ENCODE measurements at places on chromosomes 4 and X. TPM values are rescaled to one million over a fixed set of nuclear protein-coding genes. Genes with fewer than 3 reads are reported as not detected.

The MAPK10 gene
- total RNA-seq = 0.17 TPM

The MAGEE1 gene
- total RNA-seq = 1.5 TPM

The S100P gene
- total RNA-seq = not detected

The RPGR gene
- 6.8 TPM for total RNA-seq

The C4orf50 gene
- total RNA-seq = not detected

The LUZP4 gene
- not detected for total RNA-seq

The TMEM271 gene
- total RNA-seq = not detected

DNA sequence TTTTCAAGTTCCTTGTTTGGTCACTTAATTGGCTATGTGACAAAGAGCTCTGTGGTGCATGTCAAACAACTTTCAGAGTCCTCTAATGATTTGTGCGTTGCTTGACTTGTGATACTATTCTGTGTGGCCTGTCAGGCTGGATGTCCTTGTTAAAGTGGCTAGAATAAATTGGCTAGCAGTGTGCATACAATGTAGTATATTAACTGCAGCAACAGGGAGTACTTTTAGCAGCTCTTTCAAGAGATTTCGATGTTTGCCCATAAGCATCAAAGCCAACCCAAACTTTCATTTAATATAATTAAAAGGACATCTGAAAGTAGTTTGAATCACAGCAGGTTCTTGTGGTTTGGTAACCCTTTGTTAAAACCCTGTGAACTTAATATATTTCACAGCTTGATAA is 718.9 kb downstream of the ADGRL3 start:
- no peak for DNase-seq

DNA sequence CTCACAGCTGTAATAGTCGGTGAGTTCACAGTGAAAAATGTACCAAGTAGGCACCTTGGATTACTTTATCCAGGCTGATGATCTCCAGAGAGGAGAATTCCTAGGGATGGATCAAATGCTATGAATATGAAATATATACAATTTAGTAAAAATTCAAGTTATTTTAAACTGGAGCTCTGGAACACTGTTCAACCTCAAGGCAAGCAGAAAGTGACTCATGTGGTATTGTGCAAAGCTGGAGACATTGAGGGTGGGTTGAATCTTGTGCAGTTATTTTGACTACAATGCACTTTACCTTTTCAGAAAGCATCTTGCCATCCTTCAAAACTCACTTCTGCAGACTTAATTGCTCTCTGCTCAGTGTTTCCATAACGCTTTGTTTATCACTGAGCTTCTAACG is 43.4 kb downstream of the OSTC start:
- DNase-seq = no peak

GRCh38 chr4:48699475-48699874 is 80.6 kb downstream of the FRYL start:
- DNase-seq = no peak

- DNase-seq = no peak
Measured at GRCh38 chr4:183262776-183263100, 57.3 kb downstream of the CLDN22 start.

DNA sequence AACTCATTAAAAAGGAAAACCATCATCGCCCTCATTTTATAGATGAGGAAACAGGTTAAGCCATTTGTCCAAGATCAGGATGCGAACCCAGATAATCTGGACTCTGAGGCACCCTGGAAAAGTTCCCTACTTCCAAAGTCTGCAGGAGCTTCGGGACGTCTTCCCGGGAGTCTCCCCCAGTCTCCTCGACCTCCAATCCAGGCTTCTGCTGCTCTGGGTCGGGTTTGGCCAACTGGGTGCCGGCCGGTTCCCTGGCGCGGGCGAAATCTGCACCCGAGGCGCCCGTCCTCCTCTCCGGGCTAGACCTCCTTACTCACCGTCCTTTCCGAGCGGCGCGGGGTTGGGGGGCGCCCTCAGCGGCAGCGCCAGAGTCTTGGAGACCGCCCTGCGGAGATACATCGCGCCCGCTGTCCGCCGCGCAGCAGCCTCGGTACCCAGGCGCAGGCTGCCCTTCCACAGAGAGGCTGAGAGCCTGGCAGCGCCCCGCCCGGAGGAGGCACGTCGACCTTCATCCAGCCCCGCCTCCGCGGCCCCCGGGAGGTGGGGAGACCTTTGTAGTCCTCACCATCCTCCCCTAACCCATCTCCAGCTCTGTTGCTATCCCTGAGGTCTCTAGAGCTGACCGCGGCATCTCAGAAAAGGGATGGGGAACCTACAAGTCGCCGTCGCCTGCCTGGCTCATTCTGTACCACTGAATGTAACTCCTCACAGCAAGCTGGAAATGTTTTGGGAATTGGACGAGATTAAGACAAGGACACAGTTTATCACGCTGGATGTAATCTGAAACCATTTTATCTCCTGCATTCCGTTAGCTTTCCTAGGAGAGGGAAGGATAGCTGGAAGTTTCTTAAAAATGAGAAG is at the start of gene MGARP:
Gene MGARP (minus strand): TSS at position 466 of the 861 bp plus-strand sequence. CDS start 67 bp downstream, at position 399.
- peak; percentile 75 for DNase-seq

DNA sequence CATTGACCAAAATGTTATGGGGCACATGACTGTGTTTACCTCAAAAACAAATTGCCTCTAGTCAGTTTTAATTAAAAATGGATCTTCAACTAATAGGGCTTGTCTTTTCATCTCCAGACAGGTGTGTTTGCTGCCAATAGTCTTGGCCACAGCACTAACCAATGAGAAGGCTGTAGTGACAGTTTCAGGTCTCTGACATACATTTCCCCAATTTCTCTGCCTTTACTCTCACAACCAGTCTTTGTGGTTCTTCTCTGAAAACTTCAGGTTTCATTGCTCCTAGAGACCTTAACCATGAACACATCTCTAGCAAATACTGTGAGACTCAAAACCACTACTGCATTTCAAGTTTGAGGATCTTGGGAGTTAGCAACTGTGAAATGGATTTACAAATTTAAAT is 3.5 kb upstream of the EDNRA start:
- DNase-seq = no peak

- no peak for DNase-seq
Measured at GRCh38 chr4:13538427-13538973, 5.8 kb downstream of the NKX3-2 start.

- no peak for DNase-seq
Measured at GRCh38 chr4:171880136-171880535, 66.9 kb downstream of the GALNTL6 start.

DNA sequence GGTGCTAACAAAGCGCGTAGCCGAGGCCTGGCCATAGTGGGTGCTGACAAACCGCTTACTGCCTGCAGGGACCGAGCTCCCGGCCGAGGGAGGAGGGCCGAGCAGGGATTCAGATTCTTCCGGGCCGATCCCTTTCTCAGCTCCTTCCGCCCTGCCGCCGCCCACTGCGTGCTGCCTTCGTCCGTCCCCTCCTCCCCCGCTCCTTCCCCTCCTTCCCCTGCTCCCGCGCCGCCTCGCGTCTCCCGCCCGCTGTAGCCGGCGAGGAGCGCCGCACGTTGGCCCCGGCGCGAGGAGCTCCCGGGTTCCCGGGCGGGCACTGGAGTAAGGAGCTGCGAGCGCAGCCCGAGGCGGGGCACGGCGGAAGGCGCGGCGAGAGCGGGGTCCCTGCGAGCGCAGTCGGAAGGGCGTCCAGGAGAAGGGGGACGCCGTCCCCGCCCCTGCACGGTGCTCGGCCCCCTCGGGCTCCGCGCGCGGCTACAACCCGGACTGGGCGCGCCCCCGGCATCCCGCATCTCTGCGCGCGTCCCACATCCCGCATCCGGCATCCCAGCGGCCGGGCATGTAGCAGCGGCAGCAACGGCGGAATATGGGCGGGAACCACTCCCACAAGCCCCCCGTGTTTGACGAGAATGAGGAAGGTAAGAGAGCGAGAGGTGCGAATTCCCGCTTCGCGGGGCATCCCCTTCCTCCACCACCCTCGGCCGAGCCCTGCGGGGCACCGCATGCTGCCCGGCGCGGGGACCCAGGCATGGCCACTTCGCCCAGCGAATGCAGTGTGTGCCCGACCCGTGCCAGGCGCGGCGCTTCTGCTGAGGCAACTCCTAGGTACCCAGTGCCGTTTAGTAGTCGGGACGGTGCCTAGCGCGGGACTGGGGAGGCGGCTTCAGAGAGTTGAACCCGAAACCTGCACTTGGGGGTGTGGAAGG is at the start of gene STK32B:
Gene STK32B (plus strand): TSS at position 203 of the 926 bp plus-strand sequence.
- peak; percentile 70 for DNase-seq

GRCh38 chr4:81519856-81520255 is 48.1 kb upstream of the RASGEF1B start:
- no peak for DNase-seq

- DNase-seq = peak; percentile 8
Measured at GRCh38 chrX:23884427-23885024, 23.2 kb downstream of the APOO start.

DNA sequence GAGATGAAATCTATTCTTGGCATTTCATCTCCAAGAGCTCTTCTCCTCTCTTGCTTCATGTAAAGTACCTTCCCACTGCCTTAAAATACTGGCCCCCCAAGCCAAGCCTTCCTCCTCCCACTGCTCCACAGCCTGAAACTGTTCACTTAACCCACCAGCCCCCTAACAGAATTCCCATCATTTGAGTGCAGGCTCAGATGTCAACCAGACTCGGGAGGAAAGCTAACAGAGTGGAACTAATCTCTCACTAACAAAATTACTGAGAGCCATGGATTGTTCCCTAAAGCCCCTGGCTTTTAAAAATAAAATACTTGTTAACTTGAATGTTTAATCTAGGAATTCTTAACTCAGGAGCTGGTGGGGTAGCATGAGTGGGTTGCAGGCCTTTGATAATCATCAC is 7.1 kb upstream of the DCUN1D4 start:
- DNase-seq = no peak

- DNase-seq = no peak
Measured at GRCh38 chr4:140343303-140343702, 30.1 kb upstream of the SCOC start.

- DNase-seq = no peak
Measured at GRCh38 chr4:139419388-139419914, 34.5 kb upstream of the RAB33B start.

DNA sequence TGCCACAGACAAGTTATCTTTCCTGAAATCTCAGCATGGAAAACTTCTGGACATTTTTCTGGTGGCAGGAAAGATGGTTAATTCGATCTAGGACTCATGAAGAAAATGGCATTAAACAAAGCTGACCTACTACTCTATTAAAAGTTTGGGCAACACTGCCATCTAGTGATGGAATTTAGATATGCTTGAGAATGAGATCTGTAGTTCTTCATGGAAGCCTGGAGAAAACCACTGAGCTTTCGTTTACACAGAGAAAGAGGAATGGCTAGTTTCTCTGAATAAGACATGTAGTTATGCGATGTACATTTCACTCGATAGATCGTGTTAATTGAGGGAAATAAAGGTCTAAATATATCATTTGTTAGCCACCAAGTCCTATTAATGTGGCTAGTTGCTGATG is 51.7 kb upstream of the CHRDL1 start:
- no peak for DNase-seq

DNA sequence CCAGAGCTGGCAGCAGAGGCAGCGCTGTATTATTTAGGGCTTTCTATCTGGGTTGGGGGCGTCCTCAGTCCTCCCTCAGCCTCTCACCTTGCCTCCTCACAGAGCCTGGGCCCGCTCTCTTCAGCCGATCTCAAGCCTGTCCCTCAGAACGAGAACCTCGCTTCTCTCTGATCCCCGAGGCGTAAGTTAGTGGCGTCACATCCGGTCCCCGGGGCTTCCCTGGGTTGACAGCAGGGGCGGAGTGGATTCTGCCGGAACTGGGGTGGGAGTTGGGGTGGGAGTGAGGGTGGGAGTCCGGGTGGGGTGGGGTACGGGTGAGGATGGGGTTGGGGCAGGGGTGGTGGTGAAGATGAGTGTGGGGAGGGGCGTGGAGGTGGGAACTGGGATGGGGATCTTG is at the start of gene MAGEA10:
Gene MAGEA10 (minus strand): TSS at position 190 of the 397 bp plus-strand sequence. CDS start 2,957 bp downstream, outside the sequence.
- DNase-seq = no peak

DNA sequence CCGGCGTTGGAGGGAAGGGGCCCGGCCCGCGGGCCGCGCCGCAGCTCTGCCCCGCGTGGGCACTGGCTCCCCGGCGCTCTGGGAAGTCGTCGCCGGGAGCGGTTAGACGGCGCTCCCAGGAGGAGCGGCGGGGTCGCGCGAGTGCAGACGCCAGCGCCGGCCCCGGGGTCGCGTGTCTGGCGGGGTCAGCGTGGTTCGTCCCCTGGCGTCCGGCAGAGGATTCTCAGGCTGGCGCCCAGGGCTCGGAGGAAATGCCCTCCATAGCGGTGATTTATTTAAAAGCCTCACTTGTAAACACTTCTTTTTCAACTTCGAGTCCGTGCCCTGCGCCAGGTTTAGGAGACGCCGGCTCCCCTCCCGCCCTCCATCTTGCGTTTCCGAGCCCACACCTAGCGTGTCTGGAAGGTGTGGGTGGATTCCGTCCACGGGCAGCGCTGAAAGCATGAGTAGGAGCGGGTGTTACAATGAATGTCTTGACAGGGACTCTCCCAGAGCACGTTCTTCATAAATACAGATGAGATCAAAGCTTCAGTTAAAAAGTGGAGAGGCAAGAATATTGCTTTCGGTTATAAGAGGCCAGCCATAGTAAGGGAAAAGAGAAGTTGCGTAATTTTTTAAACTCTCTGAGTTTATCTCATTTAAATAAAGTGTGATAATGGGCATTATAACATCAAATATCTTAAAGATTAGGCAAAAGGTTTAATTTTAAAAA is 692 bp downstream of the FAM241A start:
- peak; percentile 45 for DNase-seq

- DNase-seq = no peak
Measured at GRCh38 chr4:101417046-101417445, 69.7 kb upstream of the PPP3CA start.

GRCh38 chr4:150044517-150044916 is 33.7 kb upstream of the DCLK2 start:
- DNase-seq = no peak

- no peak for DNase-seq
Measured at GRCh38 chrX:149570668-149571067, 16.6 kb downstream of the MAGEA9B start.

DNA sequence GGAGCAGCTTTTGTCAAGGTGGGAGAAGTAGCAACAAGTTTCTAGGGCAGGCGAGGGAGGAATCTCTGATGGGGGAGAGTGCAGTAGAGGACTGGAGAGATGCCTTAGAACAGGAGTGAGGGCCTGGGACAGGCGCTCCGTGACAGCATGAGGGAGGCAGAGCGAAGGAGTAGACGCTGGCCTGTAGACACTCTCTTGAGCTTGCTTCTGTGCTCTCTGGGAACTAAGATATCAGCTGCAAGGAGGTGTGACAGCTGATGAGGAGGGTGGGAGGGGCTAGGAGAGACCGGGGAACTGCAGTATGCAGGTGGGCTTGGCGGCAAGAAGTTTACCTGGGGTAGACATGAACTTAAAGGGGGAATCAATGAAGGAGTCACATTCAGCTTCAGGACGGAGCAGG is 35.7 kb downstream of the MECP2 start:
- DNase-seq = no peak

GRCh38 chrX:117839544-117839943 is 277.1 kb downstream of the KLHL13 start:
- DNase-seq = no peak

GRCh38 chr4:87174672-87175071 is 45.7 kb downstream of the KLHL8 start:
- no peak for DNase-seq

- no peak for DNase-seq
Measured at GRCh38 chr4:78630615-78631014, 79.0 kb downstream of the ANXA3 start.

DNA sequence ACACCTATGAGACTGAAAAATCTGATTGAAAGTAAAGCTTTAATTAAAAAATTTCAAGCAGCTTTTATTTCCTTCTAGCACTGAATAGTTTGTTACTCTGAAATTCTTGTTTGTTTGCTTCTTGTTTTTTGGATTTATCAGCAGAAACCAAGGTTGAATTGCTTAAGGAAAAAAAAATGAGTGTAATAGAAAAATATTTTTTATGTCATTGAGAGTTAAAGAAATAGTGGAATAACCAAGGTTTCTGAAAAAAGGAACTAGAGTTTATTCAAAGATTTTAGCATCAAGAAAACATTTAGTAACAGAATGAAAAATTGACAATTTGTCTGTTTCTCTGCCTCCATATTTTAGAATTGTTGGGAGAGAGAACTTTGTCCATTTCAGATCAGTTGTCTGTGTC is 1852.2 kb downstream of the PCDH7 start:
- no peak for DNase-seq

All from MG63 (cell line).